Stimulated activated naive B cell treated with anti-CD40 and anti-IgM and Interleukin-4, amounts not matched to agents 10 μg/mL and 1 μg/mL and 100 μg/mL, for 72 hours (primary cell): ENCODE measurements at places on chromosomes 1 and 21.

- DNase-seq = no peak
Measured at GRCh38 chr1:157540852-157541251, 11.5 kb downstream of the FCRL5 start.

GRCh38 chr1:153646672-153647345, 11.7 kb upstream of the SNAPIN start:
- no peak for DNase-seq

GRCh38 chr1:30694280-30695175, 28.9 kb downstream of the MATN1 start:
- DNase-seq = no peak

GRCh38 chr1:99534638-99534930, 111.3 kb upstream of the PALMD start:
- no peak for DNase-seq

- no peak for DNase-seq
Measured at GRCh38 chr1:58919226-58919958, 135.5 kb upstream of the JUN start.

- DNase-seq = no peak
Measured at GRCh38 chr1:46790446-46791101, 8.3 kb upstream of the CYP4B1 start.

- no peak for DNase-seq
Measured at GRCh38 chr1:45008076-45008475, 3.0 kb downstream of the HECTD3 start.

DNA sequence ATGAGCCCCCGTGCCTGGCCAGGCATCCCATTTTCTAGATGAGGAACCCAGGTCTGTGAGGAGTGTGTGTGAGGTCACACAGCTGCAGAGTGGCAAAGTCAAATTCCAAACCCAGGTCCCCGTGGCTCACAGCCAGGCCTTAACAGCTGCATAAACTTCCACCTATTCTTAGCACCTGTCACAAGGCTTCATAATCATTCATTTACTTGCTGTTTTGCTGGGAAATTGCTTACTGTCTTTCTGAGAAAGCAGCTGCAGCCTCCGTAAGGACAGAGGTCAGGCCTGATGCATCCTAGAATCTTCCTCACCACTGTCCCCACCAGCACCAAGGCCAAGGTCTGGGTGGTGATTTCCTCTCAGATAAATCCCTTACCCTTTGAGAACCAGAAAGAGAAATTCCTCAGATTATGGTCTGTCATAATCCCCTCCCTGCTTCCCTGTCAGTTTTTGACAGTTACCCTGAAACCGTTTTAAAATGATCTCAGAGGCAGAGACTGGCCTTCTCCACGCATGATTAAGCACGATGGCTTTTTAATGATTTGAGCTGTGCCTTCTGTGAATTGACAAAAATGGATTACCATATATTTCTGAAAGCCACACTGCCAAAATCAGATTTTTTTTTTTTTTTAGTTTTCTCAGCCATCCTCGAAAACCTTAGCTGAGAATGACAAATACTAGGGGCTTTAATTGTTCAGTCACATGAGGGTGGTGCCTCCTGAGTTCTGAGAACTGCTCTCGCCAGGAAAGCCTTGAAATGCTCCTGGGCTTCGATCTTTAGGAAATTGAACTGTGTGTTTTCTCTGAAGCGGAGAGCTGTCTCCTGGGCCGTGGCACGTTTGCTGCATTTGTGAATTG, 70.0 kb upstream of the SELENON start:
- DNase-seq = no peak

- DNase-seq = no peak
Measured at GRCh38 chr1:20662110-20662475, 924 bp upstream of the DDOST start.
